Amygdala (tissue), 56 donors: ENCODE measurements at places on chromosomes 5 and 9.

DNA sequence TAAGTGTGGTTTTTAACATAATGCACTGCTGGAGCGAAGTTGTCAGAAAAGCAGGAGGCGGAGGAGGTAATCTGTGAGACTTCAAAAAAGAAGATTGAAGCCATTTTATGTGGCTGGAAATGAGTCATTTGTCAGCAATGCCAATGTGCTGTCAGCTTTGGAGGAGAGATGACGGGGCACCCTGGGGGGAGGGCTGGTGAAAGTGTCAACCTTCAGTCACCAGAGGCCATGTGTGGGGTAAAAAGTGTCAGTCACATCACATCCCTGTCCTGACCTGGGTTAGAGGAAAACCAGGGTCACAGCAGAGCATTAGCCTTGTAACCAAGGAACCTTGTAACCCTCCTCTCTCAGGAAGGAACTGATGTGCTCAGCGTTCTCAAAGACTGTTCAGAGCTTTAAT, 59.1 kb downstream of the TLR4 start:
- DNase-seq: no peak

GRCh38 chr5:74630453-74631066, 10.0 kb downstream of the ENC1 start:
- no peak for DNase-seq

DNA sequence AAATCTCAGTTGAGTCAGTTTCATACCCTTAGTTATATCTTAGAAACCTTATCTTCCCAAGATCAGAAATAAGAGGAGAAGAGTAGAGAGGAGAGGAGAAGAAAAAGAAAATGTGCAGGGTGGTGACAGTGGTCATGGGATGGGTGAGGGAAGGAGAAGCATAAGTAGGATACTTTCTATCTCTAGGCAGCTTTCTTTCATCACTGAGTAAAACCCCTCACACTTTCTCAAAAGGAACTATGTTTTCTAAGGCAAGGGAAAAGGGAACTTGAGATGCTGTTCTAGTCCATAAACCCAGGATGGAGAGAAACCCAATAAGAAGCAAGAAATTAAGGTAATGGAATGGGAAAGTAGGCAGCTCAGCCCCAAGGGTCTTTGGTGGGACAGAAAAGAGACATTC, 225.3 kb downstream of the MCTP1 start:
- DNase-seq: no peak

- DNase-seq: peak; percentile 82
Measured at GRCh38 chr5:77133061-77133758, 46.1 kb upstream of the ZBED3 start.

DNA sequence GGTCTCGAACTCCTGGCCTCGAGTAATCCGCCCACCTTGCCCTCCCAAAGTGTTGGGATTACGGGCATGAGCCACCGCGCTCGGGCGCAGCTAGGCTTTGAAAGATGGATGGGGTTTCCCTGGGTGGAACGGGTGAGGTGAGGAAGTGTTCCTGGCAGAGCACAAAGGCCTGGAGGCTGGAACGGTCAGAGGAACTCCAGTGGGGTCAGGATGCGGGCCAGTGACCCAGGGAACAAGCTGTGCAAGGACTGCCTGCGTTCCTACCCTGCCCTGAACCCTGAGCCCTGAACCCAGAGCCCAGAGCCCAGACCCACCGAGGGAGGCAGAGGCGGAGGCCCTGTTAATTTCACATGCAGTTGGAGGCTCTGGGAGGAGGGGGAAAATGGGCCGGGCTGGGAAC, 23.4 kb downstream of the NCS1 start:
- DNase-seq: no peak

DNA sequence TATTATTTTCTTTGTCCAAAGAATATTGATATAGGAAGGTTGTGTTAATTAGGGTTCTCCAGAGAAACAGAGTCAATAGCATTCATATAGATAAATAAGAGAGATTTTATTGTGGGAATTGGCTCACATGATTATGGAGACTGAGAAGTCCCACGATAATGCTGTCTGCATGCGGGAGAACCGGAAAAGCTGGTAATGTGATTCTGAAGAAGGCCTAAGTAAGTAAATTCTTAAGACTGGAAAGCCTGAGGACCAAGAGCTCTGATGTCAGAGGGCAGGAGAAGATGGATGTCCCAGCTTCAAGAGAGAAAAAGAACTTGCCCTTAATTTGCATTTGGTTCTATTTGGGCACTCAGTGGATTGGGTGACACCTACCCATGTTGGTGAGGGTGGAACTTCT, 307.4 kb upstream of the C9orf72 start:
- no peak for DNase-seq

- no peak for DNase-seq
Measured at GRCh38 chr5:38347040-38347763, 88.8 kb downstream of the EGFLAM start.

GRCh38 chr5:78295035-78295961, 800 bp upstream of the AP3B1 start:
- no peak for DNase-seq

GRCh38 chr5:91382530-91383026, 539 bp downstream of the ARRDC3 start:
- DNase-seq: peak; percentile 19

DNA sequence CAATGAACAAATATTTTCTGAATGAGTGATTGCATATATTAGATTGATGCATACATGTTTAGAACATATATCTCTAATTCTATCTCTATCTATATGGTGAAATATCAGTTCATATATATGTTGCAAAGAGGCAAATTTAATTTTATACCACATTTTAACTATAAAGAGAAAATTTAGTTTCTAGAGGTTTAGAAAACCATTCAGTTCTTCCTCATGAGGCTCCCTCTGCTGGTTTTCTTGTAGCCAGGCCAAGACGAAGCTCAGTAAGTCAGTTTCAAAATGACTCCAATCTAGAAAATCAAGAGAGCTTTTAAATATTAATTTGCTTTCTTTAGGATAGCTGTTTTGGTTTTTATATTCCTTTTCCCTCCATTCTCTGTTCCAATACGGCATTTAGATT, 312.1 kb downstream of the TMEM232 start:
- no peak for DNase-seq

- peak; percentile 9 for DNase-seq
Measured at GRCh38 chr9:70044490-70045307, 1.1 kb downstream of the MAMDC2 start.

GRCh38 chr9:35847792-35848572, 19.0 kb downstream of the TMEM8B start:
- DNase-seq: peak; percentile 23

- DNase-seq: no peak
Measured at GRCh38 chr5:108637134-108637533, 110.6 kb upstream of the FER start.

DNA sequence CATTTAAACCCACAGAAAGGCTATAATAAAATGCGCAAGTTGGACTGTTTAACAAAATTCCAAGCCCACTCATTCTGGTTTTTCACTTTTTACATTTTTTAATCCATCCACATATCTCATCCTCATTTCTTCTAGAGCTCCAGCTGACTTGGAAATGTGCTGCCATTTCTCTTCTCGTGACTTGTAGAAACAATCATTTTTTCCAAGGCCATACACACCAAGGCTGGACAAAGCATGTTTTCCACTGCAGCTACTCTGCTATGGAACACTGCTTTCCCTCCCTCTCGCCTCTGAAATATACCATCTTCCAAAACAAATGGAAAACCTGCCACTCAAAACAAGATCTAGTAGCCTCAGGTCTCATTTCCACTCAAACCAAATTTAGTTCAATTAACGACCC, 141.1 kb downstream of the ESM1 start:
- DNase-seq: no peak

DNA sequence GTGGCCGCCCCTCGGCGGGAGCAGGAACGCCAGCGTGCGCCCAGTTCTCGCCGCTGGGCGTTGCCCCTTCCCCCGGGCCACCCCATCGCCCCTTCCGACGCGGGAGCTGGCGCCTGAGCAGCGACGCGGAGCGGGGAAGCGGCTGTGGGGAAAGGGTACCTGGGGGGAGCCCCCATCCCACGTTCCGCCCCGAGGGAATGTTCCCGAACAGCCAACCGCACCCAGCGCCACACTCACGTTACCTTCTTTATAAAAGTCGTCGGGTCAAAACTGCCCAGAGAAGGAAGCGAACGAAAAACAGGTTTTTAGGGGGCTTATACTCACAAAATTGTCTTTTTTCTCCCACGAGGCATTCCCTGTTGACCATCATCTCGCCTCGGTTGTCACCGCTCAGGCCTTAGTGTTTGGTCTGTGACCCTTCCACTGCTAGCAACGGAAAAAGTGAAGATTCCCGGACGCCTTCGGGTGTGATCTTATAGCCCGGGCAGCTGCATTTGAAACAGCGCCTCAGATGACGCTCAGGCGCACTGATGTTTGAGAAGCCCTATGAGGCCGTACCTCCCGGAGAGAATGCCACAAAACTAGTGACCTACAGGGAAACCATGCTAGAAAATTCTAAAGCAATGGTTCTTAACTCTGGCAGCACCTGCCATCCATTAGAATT, 475 bp upstream of the GOLM1 start:
- DNase-seq: no peak

- no peak for DNase-seq
Measured at GRCh38 chr9:5617749-5618148, 11.2 kb upstream of the RIC1 start.

GRCh38 chr5:28275931-28276330, 1237.5 kb upstream of the CDH9 start:
- DNase-seq: no peak

- DNase-seq: no peak
Measured at GRCh38 chr5:148816357-148816756, 10.1 kb upstream of the ADRB2 start.

GRCh38 chr9:121328476-121328875, 41.6 kb downstream of the STOM start:
- no peak for DNase-seq

GRCh38 chr5:34685485-34686165, 29.5 kb downstream of the RAI14 start:
- DNase-seq: no peak
